ENCODE measurements at places on chromosomes 6 and 20. TPM values are rescaled to one million over a fixed set of nuclear protein-coding genes. Genes with fewer than 3 reads are reported as not detected.

The NKX2-2 gene
- not detected for polyA plus RNA-seq

The SLC32A1 gene
- polyA plus RNA-seq = not detected

The OPN5 gene
- polyA plus RNA-seq = not detected

The CST4 gene
- not detected for polyA plus RNA-seq

The GABRR1 gene
- polyA plus RNA-seq = not detected

The PCMT1 gene
- 71.2 TPM for polyA plus RNA-seq

The SIRPB2 gene
- 0.86 TPM for polyA plus RNA-seq

The SLC4A11 gene
- 14.8 TPM for polyA plus RNA-seq
